ENCODE measurements at places on chromosomes 11 and 22.
A peak's percentile ranks its signal among the peaks of the same experiment; 100 is the strongest.

DNA sequence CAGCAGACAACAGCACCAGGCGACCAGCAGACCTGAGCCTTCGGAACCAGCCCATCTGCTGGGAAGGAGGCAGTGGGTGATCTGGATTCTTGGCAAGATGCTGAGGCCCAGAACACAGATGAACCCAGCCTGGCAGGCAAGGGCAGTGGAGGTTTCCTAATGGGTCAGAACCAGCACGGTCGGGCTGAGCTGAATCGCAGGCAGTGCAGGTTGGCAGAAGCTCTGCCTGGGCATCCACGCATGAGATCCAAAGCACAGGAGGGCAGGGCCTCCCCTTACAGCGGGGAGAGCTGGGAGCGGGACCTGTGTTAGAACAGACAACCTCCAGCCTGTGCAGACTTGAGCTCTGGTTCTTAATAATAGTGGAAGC is 47.5 kb downstream of the DSCAML1 start:
- peak; percentile 31 for DNase-seq

GRCh38 chr11:77658213-77659013 is 20.8 kb upstream of the CLNS1A start:
- DNase-seq, result no peak

GRCh38 chr11:117794772-117795629 is 2.0 kb downstream of the DSCAML1 start:
- no peak for DNase-seq

DNA sequence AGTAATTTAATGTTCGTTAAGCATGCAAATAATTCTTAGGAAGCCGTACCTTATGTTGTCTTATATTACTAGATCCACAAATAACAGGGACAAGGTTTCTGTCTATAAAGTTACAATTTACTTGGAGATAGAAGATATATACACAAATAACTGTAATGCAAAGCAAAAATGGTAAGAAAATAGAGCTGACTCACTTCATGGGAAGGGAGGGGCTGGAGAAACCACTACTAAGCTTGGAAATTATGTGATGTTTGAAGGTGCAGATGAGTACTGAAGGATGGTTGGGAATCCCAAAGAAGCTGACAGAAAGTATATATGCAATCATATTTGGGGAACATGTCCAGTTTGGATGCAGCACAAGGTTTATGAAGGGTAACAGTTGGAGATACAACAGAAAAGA is 4.0 kb downstream of the NPAT start:
- DNase-seq, result no peak

GRCh38 chr22:49282596-49282995 is 545.1 kb downstream of the BRD1 start:
- DNase-seq, result no peak

DNA sequence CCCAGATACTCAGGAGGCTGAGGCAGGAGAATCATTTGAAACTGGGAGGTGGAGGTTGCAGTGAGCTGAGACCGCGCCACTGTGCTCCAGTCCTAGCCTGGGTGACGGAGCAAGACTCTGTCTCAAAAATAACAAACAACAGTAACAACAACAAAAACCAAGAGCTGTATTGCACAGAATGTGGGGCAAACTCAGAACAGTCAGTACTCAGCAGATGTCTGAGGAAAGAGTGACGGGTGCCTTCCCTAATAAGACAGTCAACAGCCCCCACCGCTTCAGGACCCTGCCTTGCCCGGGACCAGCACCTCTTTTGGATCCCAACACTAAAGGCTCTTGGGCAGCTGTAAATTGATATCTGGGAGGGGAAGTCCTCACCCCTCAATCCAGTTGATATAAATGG is 40.3 kb downstream of the RIBC2 start:
- no peak for DNase-seq

DNA sequence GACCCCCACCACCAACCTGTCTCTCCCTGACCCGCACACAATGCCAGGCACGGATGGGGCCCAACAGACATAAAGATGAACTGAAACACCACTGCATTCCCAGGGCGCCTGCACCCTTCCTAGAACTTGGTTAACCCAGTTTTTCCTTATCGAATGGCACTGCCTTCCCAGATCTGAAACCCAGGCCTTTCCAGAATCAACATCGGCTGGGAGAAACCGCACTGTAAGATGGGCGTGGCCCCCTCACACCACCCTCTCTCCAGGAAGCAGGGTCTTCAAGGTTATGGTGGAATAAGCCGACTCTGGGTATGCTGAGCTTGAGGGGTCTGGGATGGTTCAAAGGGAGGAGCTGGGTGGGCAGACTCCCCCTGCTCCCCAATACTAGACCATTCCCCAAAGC is 23.1 kb downstream of the LRFN4 start:
- DNase-seq, result no peak

DNA sequence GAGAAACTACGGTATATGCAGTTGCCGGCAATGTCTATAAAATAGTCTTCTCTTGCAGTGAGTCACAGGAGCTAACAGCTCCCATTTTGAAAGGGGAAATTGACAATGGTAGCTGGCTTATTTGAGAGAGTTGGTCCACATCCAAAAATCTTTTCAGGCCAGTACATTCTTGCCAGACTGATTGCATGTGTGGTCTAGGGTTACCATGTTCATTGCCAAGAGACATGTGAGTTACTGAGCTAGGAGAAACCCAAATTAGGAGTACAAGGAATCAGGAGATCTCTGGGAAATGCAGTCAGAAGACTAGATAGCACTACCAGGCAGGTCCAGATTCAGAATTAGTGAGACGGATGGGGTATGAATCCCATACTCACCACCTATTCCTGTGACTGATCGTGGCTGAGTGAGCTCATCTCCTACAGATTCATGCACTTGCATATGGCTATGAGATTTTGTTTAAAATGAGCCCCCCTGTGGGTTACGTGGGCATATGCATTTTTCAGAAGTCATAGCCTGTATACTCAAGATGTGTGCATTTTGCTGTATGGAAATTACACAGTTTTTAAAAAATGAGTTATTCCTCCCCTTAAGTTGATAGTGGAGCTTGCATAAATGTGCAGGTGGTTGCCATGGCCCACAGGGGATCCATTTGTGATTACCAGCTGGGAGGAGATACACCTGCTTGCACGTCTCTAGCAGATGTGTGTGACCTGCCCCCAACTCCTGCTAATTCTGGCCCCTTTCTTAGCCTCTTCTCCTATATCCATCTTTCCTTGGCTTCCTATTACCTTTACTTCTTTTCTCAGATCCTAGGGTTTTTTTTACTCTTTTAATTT is 102.7 kb downstream of the COMMD9 start:
- DNase-seq, result no peak

GRCh38 chr11:110837603-110838002 is 125.4 kb upstream of the ARHGAP20 start:
- no peak for DNase-seq

GRCh38 chr11:120226714-120227113 is 13.2 kb upstream of the POU2F3 start:
- no peak for DNase-seq

GRCh38 chr11:86575208-86575855 is 97.1 kb downstream of the ME3 start:
- DNase-seq, result no peak

DNA sequence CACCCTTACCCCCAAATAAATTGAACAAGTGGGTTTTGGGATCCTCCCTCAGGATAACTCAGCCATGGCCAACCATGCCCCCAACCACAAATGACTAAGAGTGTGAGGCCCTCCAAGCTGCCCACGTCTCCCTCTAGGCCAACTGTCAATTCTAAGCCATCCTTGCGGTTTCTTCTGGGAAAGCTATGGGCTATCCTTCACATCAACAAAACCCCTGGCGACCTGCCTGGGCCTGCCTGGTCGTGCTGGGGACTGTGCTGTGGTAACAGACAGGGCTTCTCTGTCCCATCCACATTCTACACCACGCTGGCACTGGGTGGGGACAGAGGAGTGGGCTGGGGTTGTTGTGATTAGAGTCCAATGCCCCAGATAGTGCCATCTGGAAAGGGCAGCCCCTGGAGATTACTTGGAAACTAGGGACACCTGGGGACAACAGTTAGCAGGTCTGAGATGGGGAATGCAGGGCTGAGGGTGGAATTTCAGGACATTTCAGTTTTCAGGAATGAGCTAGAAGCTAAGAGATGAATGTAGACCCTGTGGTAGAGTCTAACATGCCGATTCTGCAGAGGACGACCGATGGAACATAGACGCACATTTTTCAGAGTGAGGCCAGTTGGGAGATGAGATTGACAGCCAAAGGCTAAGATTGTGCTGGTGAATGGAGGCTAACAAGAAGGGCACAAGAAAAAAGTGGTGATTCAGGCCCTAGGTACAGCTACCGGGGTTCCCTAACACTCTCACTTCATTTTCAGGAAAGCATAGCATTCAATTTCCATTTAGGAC is 131.9 kb downstream of the RASSF10 start:
- DNase-seq, result peak; percentile 14

DNA sequence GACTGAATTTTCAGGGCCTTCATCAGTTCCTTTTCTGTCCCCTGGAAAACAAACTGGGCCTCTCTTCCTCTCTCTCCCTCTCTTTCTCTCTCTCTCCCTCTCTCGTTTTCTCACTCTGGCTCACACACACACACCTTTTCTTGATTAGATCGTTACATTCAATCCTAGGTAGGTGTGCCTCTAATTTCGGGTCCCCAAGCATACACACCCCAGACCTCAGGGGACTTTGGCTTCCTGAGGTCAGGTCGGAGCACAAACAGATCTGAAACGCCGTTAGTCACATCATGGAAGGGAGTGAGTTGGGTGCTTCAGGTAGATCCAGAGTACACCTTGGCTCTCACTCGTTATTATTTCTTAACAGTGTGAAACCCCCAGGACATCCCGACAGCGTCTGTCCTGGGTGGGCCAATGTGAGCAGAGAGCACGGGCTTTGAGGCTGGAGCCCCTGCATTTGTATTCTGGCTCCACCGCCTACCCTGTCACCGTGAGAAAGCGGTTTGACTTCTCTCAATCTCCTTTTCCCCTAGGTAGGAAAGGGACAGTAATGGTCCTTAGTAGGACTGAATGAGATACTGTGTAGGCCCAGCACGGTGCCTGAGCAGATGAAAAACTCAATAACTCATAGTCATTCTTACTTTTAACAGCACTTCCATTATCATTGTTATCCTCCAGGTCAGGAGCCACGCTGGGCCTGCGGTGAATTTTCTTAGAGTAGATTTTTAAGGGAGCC is 37.3 kb upstream of the POU2AF1 start:
- DNase-seq, result no peak

DNA sequence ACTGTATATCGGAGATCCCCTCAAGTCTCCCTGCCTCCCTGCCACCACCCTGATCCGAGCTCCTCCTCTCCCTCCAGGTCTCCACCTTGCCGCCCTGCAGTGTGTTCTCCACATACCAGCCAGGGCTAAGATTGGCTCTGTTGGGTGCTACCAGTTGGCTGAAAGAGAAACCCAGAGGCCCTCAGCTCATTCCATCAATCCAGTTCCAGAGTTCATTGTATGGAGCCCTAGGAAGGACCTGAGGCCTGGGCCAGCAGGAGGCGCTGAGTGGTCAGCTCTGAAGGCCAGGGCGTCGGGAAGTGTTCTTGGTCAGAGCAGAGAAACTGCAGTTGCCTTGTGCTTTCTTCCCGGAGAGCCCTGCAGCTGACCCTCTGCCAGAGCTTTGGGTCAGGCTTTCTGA is 2.2 kb upstream of the TOP3B start:
- DNase-seq, result no peak

GRCh38 chr22:44335903-44336803 is 23.4 kb upstream of the SHISAL1 start:
- DNase-seq, result no peak

DNA sequence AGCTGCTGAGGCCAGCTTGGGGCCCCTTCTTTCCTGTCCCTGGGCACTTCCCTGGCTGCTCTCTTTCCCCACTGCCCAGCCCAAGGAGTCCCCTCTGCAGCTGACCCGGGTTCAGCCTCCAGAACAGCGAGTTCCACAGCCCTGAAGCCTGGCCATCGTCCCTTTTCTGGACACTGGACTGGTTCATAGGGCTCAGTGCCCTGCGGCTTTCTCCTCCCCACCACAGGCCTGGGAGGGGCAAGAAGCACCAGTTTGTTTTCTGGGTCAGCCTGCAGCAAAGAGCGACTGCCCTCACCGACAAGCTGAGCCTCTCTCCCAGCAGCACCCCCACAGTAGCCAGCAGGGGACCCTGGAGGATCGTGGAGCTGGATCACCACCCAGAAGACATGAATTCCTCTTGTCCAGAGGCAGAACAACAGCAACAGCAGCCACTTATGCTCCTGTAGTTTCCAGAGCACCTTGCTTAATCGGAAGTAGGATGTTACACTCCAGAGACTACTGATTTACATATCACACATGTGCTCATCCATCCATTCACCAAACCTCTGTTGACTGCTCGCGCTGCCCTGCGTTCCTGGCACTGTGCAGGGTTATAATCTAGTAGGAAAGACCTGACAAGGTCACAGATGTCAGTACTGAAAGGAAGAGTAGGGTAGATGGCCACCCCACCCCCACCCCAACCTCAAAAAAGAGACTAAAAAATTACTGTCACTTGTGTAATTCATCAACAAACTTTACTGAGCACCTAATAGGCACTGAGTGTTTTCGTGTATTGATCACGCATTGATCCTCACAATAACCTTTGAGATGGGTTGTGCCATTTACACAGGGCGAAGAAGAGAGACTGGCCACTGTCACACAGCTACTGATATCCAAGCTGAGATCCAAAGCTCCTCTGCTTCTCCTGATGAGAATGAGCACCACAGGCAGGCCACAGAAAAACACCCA is 13.0 kb upstream of the CXCR5 start:
- DNase-seq, result peak; percentile 91

DNA sequence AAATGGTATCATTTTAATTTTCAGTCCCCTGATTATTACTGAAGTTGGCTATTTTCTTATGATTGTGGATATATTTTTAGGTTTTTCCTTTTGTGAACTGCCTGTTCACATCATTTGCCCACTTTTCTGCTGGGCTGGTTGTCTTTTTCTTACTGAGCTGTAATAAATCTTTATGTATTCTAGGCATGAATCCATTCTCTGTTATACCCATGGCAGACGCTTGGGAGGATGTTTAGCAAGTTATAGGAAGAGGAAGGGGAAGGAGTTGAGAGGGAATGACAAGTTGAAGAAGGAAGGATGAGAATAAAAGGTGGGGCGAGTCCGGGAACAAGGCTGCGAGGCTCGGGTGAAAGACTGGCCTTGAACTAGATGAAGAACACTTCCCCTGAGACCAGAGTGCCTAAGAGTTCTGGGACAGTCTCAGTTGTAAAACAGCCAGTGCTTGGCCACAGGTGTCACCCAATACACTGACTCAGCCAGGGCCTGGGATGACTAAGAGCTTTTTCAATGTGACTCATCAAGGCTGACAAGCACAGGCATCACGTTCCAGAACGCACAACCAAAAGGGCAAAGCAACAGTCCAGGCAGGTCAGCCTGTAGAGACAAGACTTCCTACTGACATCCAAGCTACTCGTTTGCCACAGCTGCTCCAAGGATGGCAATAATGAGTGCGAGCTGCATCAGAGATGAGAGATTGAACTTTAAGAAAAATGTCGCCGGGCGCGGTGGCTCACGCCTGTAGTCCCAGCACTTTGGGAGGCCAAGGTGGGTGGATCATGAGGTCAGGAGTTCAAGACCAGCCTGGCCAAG is 35.2 kb downstream of the LRFN4 start:
- DNase-seq, result no peak

GRCh38 chr11:95570845-95571244 is 218.7 kb downstream of the FAM76B start:
- no peak for DNase-seq

All from thyroid gland (tissue), 4 donors.